ENCODE measurements at places on chromosomes 1 and 21.

GRCh38 chr1:29688471-29689365, 452.4 kb downstream of the PTPRU start:
- no peak for DNase-seq

GRCh38 chr21:35163411-35163810, 114.3 kb upstream of the RUNX1 start:
- DNase-seq, result no peak

DNA sequence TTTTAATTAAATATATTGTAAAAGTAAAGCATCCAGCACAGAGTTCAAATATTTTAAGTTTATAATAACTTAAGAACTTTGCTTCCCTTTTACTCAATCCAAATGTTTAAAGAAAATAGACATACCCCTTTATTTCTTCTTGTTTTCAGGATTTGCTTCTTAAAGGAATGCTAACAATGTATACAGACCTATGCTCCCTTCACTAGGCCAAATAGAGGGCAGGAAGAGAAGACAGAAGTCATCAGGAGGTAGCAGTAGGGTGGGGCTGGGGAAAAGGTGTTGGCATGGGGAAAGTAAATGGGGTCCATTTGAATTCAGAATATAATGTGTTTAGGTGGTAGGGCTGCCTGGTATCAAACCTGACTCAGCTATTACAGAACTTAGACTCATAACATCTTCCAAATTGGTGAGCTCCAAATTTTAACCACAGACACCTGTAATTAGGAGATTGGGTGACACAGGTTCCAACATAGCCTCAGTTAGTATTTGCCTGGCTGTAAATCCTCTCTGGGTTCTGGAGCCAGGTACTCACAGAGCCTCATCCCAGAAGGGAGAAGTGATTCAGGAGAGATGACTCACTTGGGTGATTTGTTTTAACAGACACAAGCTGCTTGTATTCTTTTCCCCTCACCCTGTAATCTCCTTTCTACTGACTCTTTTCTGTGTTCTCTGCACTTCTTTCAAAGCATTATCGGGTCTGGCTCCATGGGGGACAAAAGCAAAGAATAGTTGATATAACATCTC, 60.1 kb upstream of the DUSP10 start:
- DNase-seq, result no peak

DNA sequence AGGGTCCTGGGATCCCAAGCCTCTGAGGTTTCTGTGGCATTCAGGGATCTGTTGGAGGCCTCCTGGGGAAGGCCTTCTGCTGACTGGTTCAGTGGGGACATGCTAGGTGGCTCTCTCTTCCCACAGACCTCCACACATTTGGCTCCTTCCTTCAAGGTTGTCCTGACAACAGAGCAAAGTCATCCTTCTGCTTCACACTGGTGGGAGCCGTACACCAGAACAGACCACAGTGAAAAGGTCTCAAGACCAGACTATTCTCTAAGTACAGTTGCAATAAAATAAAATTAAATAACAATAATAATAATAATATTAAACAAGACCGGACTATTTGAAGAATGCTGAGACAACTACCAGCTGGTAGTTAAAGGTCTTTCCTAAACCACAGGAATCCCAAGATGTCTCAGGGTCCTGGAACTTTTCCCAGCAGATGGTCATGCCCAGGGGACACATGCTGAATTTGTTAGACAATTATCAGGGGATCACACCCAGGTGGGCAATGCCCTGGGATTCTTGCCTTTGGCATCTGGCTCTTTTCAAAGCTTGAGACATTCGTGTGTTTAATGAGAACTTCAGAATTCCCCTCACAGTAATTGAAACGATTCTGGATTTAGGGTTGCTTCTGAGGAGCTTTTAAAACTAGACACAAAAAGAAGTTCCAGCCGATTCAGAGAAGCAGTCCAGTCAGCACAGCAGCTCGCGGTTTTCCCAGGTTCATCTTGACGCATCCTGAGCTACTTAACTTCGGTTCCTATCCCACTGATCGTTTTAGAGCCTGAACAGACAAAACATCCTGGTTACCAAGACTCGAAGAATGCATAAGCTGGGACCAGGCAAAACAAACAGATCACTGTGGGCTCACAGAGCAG, 22.9 kb downstream of the HTR1D start:
- no peak for DNase-seq

GRCh38 chr1:178263341-178263740, 169.4 kb downstream of the RASAL2 start:
- no peak for DNase-seq

GRCh38 chr1:46721204-46721603, 2.3 kb upstream of the EFCAB14 start:
- no peak for DNase-seq

DNA sequence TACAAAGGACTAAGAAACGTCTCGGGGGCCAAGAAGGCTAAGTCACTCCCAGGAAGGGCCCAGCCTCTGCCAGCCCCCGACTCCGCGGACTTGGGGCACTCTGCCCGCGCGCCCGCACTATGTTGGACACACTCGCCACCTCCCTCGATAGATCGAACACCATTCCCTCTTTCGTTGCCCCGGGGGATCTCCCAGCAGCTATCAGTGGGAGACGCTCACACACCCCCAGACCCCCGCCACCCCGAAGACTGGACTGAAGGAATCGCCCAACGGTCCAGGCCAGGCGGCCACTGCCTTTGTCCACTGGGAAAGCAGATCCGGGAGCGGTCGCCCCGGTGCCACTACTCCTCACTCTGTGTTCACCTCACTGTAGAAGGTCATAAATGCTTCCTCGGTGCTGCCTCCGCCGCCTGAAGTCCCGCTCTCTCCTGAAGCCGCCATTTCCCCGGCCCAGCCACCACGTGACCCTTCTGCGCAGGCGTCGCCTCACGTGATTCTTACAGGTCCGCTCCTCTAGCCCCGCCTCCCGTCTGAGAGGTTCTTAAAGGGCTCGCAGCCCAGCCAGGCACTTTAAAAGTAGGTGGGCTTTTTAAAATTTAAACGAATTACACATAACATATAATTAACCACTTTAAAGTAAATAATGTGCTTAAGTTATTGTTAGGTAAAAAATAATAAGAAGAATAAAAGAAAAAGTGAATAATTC, at the start of gene DNAJC8:
Gene DNAJC8 (minus strand): TSS at position 472 of the 706 bp plus-strand sequence. CDS start 31 bp downstream, at position 441.
- peak; percentile 93 for DNase-seq

DNA sequence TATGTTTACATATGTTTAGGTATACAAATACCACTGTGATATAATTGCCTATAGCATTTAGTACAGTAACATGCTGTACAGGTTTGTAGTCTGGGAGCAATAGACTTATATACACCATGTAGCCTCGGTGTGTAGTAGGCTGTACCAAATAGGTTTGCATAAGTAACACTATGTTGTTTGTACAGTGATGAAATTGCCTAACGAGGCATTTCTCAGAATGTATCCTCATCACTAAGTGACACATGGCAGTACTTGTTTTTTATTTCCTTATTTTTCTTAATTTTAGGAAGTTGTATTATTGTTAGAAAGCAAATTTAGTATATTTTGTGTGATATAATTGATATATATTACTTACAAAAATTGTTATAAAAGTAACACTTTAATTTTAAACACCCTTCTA, 840.9 kb downstream of the LTN1 start:
- DNase-seq, result no peak

DNA sequence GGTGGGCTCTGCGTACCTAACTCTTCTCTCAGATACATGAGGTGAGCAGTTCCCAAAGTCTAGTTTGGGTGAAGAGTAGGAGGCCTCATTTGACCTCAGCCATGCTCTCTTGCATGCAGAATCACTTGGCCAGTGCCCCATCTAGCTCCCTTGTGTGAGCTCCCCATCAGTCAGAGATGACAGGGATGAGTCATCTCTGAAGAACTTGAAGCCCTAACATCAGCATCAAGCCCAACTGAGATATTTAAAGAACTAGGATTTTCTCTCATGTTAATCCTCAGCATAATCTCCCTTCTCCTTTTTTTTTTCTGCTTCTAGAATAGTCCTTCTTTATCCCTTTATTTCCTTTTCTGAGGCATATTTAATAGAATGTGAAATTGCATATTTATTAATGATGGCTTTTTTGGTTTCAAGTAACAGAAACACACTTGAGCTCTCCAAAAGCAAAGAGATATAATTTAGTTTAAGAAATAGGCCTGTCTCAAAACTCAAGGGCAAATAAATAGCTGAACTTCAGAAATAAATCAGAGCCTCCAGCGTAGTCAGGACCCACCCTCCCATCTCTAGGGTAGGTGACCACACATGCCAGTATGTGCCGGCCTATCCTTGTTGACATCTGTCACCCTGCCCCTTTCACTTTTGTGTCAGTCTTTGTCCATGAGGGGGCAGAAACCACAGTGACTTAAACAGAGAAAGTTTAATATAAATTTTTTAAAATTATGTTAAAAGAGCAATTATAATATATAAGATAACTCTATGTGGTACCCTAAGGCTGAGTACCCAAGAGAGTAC, 112.3 kb downstream of the TSEN15 start:
- no peak for DNase-seq

- no peak for DNase-seq
Measured at GRCh38 chr1:44366371-44366975, 11.4 kb upstream of the ERI3 start.

DNA sequence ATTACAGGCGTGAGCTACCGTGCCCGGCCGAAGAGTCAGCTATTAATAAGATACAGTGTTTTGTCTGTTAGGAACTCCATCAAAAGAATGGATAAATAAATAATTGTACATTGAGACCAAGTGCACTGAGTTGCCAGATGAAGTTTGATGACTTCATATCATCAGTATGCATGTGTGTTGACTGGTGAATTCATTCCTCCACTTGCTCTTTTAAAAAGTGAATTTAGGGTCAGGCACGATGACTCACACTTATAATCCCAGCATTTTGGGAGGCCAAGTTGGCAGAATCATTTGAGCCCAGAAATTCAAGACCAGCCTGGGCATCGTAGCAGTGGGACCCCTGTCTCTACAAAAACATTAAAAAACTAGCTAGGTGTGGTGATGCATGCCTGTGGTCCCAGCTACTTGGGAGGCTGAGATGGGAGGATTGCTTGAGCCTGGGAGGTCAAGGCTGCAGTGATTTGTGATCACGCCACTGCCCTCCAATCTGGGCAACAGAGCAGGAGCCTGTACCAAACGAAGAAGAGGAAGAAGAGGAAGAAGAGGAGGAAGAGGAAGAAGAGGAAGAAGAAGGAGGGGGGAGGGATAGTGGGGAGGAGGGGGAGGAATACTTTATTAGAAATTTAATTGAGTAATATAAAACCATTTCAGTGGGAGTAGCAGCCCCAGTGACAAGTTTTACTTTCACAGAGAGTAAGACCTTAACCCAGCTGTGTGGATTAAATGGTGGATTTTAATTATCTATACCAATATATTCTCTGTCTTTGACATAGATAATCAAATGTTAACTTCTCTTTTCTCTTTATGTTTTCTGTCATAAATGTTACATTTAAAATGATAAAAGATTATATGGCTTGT, 74.9 kb downstream of the CCDC18 start:
- no peak for DNase-seq

- DNase-seq, result no peak
Measured at GRCh38 chr1:77015748-77016341, 148.6 kb downstream of the ST6GALNAC5 start.

DNA sequence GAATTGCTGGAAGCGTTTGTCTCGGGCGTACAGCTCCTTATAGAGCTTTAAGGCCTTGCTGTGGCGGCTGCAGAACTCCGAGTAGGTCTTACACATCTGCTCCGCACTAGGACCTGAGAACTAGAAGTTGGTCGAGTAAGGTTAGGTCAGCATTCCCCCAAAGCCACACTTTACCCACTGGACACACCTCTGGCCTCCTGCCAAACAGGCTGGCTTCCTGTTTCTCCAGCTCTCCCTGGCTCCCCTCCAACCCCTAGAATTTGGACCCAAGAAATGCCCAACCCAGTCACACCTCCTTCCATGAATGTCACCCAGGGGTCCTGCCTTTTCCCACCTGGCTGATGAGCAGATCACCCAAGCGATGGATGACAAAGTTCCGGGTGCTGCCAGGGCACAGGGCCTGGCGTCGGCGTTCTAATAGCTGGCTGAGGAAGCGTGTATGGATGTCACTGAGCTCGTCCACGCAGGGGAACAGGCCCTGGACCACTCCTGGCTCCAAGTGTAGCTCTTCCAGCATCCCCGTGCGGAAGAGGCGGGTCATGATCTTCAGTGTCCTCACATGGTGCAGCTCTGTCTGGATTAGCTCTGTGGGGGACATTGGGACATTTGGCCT, 15.6 kb downstream of the ARHGEF2 start:
- DNase-seq, result no peak

GRCh38 chr1:223825767-223826748, 19.7 kb downstream of the TP53BP2 start:
- no peak for DNase-seq

DNA sequence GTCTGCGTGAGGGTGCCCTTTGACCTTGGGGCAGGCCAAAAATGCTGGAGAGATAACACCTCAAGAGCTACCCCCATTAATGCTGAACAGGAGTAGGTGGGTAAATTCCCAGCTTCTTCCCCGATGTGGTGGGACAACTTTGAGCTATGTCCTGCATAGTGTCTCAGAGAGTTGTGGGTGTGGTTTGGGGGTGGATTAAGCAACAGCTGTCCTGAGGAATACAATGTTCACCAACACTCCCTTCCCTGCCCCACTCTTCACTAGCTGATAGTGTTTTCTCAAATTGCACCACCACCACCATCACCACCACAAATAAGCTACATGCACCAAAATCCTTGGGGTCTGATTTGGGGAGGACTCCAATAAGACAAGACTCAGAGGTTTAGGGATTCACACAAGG, 258.4 kb downstream of the HLX start:
- DNase-seq, result no peak

GRCh38 chr21:37139154-37139553, 66.1 kb downstream of the TTC3 start:
- no peak for DNase-seq

DNA sequence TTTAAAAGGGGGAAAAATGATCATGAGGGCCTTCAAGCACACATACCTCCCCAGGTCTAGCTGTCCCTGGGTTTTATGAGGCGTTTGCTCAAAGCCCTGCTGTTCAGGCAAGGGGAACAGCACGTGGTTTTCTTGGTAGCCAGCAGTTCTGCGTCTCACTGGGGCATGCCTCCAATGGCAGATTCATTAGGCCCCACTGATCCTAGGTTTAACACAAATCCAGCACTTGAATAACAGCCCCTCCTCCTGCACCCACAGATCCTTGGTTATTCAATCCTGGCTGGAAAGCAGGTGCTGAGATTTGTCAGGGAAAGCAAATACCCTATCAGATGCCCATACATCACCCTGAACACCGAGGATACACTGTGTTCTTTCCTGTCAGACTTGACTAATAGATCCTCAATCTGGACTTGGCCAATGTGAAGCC, 106.4 kb downstream of the ZC3H11B start:
- no peak for DNase-seq

GRCh38 chr21:30979054-30979453, 59.2 kb downstream of the KRTAP19-8 start:
- no peak for DNase-seq

GRCh38 chr1:230463326-230463725, 37.2 kb upstream of the PGBD5 start:
- DNase-seq, result no peak
